ENCODE measurements at places on chromosomes 5 and 9.

DNA sequence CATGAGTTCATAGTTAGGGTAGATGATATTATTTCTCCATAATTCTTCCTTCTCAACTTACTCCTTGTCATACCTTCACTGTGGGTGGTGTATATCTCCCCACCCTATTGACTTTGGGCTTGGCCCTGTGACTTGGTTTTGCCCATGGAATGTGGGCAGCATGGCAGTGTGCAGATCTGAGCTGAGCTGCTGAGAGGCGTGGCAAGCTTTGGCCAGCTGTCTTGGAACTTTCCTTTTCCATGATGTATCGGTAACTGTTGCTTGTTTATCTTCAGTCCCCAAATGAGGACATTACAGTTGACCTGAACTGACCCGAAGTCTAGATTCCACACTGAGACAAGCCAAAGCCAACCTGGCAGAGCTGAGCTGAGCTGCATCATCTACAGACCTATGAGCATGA lies 70.4 kb downstream of the RALGPS1 start:
- DNase-seq = no peak

- no peak for DNase-seq
Observed at GRCh38 chr9:96691326-96691725, 36.2 kb upstream of the PRXL2C start.

DNA sequence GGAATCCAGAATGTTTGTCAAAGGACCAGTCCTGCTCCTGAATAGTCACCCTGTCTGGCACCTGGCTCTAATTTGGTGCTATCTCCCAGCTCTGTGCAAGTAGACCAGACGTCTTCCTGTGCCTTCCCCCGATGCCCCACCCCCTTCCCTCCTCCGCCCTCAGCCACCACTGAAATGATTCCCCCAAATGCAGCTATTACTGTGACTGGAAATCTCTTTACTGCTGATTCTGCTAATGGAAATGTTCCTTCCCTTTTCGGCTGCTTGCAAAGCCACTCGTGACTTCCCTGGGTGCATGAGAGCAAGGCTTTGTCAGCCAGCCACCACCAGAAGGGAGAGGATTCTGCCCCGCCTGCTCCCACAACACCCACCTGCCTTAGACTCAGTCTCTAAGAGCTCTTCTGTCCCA lies 11.4 kb downstream of the ASTN2 start:
- peak; percentile 45 for DNase-seq

DNA sequence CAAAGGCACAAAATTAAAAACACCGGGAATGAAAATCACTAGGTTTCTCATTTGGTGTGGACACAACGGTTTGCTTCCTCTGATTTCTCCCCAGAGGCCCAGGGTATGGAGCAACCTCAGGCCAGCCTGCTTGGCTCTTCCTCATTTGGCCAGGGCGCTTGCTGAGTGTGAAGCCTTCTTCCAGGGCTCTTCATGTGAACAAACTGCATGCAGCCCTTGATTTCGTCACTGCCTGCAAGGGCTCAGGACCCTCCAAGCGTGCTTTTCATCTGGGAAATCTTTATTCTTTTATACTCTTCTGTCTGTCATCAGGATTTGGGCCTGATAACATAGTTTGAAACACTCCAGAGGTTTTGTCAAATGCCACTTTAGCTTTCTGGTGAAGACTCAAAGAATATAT lies 122.6 kb upstream of the KLF4 start:
- no peak for DNase-seq

DNA sequence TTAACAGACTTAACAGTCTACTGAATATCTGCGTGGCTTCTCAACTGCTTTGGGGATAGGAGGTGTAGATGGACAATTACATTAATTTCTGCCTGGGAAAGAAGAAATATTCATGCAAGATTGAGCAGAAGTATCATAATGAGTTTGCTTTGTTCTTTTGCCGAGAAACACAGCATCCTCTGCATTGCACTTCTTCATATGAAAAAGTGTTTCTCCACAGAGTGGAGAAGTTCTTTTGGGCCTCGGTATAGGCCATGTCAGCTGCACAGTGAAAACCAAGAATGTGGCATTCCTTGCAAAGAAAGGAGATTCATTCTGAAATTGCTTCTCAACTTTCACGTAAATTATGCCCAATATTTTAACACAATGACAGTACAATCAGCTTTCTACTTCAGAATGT lies 17.6 kb upstream of the SNX2 start:
- no peak for DNase-seq

- no peak for DNase-seq
Observed at GRCh38 chr9:75894566-75894965, 4.1 kb downstream of the PCSK5 start.

- DNase-seq = no peak
Observed at GRCh38 chr5:88687373-88687911, 195.5 kb downstream of the MEF2C start.

DNA sequence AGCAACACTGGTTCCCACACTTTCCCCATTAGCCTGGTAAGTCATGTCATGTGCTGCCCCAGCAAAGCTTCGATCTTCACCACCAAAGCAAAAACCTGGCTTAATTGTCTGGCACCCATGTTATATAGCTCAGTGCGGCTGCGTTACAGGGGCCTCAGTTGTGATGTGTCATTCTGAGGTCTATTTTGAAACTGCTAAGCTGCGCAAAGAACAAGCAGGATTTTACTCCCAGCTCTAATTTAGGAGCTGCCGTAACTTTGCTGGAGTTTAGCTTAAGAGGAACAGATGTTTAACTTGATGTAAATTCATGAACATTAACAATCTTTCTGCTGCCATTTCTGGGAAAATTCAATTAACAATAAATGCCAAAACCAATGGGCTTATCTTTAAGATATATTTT lies 274.1 kb downstream of the HSPA4 start:
- DNase-seq = no peak

DNA sequence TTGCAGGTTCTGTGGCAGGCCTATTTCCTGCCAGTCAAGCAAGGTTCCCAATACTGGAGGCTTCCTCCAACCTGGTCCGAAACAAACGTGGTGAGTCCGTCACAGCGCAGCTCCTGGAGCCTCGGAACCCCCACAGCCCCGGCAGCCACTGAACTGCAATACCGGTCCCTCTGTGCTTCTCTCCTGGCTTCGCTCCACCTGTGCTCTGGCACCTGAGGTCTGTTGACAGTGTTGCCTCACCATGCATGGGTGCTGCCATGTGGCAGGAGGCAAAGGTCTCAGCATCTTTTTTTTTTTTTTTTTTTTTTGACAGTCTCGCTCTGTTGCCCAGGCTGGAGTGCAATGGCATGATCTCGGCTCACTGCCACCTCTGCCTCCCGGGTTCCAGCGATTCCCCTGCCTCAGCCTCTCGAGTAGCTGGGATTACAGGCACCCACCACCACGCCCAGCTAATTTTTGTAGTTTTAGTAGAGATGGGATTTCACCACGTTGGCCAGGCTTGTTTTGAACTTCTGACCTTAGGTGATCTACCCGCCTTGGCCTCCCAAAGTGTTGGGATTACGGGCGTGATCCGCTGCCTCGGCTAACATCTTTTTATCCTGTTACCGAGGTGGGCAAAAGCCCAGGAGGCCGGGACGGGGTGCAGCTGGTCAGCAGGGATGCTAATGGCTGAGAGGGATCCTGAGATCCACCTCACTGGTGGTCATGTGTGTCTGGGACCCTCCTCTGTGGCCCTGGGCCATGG lies 57.1 kb upstream of the RNU6ATAC start:
- no peak for DNase-seq

DNA sequence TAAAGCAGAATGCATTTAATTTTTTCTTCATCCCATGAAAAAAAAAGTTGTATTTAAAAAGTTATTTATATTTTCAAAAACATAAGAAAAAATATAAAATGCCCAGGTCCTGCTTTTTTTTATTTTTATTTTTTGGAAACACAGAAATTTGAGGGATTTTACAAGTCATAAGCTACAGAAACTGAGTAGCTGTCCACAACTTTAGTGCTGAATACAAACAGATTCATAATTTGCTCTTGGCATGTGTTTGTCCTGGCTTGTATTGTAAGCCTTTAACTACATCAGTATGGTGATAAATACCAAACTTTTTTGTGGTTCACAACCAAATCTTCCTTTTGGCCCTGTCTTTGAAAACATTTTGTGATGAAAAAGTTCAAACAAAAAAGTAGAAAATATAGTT lies 7.5 kb upstream of the PLCXD3 start:
- no peak for DNase-seq

DNA sequence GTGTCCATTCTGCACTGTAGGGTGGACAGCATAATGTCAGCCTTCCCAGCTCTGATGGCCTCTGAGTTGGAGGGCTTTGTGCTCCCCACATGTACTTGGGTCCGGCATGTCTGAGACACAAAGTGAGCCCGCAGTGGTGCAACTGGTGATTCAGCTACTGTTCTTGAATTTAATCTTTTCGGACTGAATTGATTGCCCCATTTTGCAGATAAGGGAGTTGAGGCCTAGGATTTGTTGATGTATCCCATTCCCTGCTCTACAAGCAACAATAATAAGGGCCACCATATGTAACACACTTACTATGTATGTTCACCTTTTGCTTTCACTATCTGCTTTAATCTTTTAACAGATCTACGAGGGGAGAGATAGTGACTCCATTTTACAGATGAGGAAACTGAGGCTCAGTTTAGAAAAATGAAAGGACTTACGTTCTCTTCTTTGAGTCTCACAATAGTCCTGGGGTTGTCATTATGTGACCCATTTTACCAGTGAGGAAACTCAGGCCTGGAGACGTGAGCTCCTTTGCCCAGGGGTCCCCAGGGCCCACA lies 4.5 kb downstream of the GSN start:
- DNase-seq = no peak

GRCh38 chr9:10704720-10705119 lies 91.9 kb upstream of the PTPRD start:
- no peak for DNase-seq

GRCh38 chr5:61050292-61050691 lies 105.3 kb downstream of the NDUFAF2 start:
- DNase-seq = no peak

DNA sequence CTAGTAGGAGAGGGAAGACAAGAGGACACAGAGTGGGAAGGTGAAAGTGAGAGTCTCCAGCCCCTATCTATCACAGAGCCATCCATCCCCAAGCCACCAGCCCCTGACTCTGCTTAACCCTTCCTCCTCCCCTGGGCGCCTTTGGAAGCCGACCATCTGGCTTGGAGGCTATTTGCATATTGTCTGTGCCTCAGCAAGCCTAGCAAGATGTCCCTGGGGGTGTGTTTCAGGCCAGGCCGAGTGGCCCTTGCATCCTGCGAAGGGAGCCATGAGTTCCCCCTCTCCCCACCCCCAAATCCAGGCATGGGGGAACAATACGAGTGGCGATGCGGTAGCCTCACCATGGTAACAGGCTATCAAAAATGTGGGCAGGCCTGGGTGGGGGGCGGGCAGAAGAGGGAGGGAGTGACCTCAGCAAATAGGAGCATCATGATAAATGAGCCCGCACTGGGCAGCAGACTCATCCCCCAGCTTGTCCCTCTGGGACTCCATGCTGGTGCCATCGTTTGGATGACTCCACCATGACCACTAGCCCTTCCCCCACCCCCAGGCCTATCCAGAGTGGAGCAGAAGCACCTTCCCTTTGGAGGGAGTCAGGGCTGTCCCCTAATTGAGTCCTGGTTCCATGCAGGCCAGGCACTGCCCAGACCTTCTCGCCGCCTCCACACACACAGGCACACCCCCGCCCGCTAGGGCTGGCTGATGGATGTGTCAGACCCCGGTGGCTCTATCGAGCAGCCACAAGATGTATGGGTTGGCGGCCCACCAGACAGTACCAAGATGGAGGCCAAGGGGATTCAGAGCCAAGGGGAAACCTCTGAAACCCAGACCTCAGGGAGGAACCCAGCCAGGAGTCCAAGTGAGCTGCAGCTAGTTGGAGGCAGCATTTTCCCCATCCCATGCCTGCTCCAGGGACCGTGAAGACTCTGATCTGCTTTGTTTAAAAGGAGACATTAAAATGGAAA lies 14.6 kb downstream of the URM1 start:
- no peak for DNase-seq

DNA sequence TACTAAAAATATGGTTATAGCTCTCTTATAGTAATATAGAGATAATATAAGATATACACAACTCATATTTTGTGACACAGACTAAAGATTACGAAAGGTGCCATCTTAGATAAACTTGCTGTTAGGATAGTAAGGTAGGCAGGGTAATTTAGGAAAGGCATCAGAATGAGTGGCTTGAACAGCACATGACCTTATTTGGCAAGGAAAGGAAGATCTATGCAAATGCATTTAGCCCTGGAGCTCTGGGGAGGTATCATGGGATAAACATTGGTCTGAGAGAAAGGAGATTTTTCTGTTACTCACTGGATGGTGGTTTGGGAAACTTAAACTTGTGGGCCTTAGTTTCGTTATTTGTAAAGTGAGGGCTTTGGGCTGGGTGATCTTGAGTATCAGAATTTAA lies 65.8 kb downstream of the KCTD16 start:
- no peak for DNase-seq

DNA sequence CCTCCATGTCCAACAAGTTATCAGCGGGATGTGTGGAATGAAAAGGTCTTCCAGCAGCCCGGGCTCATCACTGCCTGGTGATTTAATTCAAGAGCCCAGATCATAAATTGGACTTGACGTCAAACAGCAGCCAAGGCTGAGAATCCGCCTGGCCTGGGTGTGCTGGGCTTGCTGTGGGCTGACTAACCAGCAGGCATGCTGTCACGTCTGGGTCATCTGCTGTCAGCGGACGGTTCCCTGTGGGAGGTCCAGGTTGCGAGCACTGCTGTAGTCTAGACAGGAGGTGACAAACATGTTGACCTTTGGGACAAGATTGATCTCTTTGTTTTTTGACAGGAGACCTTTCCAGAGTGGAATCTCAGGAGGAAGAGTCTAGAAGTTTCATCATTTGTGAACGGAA lies 289.7 kb downstream of the OSTF1 start:
- no peak for DNase-seq

DNA sequence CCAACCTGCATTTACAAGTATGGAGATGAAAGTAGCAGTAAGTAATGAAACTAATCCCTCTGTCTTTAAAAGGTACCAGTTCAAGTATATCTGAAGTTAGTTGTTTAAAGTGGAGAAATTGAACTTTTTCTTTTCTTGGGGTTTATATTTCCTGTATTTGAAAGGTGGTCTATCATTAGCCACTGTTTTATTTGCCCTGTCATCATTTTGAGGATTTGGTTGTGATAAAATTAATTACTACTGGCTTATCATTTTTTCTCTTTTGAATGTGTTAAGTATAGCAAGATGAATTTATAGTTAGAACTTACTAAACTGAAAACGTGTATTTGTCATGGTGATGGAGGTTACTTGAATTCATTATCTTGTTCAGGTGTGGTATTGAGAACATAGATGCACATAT lies 25.1 kb downstream of the NCBP1 start:
- no peak for DNase-seq

DNA sequence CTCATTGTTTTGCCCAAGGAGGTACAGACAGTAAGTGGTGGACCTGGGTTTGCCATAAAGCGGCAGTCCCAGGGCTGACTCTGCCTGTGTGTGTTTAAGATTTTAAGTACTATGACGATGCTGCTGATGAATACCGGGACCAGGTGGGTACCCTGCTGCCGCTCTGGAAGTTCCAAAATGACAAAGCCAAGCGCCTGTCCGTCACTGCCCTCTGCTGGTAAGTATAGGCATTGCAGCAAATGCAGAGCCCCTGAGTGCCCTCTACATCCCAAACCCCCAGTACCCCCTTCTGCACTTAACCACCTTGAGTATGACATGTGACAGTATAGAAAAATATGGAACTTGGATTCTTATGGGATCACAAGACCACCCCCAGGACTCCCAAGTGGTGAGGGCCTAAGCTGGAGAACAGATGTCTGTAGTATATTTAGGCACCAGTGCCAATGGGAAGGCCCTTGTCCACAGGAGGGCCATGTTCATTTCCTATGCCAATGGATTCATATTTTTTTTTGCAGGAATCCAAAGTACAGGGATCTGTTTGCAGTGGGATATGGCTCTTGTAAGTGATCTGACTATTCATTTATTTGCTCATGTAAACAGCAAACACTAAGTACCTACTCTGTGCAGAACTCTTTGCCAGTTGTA lies 22.0 kb downstream of the ENHO start:
- no peak for DNase-seq

Measured in hypothalamus (tissue), 51 donors.